NCI-H2081 treated with DMSO at 0.1 percent for 48 hours (cell line): ENCODE measurements at places on chromosomes 6 and 20.

GRCh38 chr6:70557998-70558397 lies 8.7 kb upstream of the SDHAF4 start:
- no peak for DNase-seq

DNA sequence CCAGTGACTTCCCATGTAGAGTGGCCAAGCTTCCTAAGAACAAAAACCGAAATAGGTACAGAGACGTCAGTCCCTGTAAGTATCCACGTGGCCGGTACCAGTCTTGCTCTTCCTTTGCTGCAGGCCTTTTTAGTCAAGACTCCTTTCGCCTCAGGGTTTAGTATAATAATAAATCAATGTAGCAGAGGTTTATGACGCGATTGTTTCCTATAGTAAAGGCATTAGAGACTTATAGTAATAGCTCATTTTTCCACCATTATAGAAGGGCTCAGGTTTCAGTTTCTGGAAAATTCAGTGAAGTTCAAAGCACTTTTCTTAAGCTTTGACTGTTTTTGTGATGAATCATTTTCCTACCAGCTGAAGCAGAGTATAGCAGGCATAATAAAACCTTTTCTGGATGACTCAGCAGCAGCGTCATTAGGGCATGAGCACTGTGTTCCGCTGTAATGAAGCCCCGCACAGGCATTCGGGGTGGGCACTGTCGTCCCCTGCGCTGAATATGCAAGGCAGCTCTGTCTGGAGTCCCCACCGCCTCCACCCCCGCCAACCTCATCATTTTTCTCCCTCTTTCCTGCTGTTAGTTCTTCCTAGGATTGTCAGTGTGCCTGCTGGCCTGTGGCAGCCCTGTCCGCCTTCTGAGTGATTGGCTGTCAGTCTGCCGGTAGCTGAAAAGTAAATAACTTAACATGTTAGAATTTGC lies 51.3 kb downstream of the PTPN1 start:
- DNase-seq = no peak

DNA sequence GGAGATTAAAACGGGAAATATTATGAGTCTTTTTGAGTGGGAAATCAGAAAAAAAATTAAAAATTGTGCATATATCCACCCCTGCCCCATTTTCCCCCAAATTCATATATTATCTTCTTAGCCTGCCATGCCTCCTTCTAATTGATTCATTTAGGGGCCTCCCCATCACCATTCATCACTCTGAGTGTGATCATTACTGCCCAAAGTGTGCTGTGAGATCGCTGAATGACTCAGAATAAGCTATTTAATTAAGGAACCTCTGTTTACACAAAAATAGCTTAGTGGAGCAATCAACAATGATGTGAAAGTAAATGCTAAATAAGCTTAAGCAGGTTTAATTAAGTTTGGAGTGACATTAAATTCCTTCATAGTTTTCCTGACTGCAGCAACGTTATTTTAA lies 645.5 kb downstream of the GRIK2 start:
- no peak for DNase-seq

GRCh38 chr6:14726816-14727493 lies 518.9 kb upstream of the JARID2 start:
- no peak for DNase-seq

DNA sequence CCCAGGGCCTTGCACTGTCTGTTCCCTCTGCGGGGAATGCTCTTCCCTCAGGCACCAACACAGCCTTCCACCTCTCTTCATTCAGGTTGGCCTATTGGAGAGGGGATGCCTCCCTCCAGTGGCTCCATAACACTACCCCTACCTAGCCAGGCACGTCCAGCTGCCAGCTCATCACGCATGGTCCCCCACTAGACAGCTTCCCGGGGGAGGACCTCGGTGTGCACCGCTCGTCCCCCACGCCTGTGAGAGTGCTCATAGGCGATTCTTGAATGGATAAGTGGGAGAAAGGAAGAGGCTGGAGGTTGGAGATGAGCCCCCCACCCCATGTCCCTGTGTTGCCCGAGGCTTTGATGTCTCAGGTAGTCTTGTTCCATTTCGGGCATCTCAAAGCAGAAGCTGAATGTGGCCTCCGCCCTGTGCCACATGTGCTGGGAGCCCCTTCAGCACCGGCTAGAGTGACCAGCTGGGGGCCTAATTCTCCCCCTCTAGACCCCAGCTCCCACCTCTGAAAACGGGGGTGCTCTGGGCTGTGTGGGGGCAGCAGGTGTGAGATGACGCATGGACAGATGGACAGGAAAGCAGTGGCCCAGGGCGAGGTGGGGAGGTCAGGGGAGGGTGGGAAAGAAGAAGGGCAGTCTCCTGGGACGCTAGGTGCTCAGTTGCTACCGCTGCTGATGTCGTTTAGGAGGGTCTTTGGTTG lies 333.0 kb downstream of the TAF4 start:
- no peak for DNase-seq

GRCh38 chr6:151822252-151823111 lies 15.0 kb downstream of the ESR1 start:
- DNase-seq = no peak

- DNase-seq = no peak
Observed at GRCh38 chr6:141451511-141452353, 681.0 kb upstream of the GJE1 start.

DNA sequence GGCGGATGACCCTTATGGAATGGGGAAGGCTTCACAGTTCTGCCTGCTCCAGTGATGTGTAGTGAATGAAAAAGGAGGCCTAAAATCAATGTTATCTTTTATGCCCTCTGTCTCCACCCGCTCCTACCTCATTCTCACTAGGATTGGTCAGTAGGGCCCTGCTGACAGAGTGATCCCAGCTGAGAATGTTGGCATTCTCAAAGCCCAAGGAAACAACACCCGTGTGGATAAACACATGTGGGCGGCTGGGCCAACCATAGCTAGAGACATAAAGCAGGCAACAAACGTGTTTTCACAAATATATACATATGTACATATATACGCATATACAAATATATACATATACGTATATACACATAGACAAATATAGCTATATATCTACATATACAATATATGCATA lies 4.5 kb downstream of the RIPK1 start:
- DNase-seq = no peak

DNA sequence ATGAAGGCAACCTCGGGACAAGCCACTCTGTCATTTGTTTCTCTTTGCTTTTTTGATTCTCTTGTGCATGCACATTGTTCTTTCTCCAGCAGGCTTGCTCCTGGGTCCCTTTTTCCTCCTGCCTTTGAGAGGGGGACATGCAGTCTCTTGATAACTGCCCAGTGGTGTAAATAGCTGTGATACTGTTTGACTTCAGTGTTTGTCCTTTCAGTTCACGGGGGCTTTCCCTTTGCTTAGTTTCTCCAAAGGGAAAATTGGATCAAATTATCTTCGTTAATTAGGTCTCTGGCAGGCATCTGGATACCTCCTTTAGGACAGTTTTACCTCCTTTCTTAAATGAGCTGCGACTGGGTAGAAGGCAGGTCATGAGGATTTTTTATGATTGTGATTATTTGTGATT lies 41.5 kb downstream of the RALGAPB start:
- DNase-seq = no peak

DNA sequence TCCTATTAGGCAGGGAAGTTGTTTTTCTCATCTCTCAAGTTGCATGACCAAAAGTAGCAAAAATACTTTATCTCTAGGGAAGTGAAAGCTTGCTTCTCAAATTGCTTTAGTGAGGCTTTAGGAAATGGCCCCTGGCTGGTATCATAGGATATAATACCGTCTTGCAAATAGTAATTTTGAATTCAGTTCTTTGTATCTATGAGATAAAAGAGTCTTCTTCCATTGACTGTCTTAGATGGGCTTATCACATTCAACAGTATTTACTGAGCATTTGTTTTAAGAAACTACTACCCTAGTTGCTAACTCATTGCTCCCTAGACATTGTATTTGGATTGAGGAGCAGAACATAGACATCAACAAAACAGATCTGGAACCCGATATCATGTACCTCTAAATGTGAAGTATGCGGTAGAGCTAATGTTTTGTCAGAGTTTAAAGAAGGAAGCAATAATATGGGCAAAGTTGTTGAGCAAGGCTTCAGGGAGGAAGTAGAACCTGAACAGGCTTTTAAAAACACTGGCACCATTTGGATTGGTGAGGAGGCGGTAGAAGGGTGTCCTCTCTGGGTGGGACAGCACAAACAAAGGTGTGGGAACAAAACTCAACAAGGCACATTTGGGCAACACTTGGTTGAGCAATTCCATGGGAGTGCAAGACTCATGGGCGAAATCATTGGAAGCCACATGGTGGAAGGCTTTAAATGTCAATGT lies 101.5 kb downstream of the SGK1 start:
- no peak for DNase-seq

DNA sequence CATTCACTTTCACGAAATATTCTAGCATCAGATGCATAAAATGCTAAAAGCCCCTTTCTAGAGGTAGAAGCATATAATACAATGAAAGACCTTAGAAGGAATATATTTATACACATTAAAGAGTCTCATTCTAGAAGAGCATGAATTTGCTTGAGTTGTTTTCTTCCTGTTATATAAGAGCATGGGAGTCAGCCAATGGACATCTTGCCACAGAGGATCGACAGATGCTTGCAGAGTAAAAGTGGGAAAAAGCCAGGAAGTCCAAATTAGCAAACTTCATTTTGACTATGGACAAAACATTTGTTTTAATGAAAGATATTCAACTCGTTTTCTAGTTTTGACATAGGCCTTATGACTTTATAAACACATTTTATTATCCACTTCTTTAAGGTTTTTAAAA lies 44.2 kb upstream of the RIPPLY2 start:
- DNase-seq = no peak

- DNase-seq = no peak
Observed at GRCh38 chr20:62886709-62887058, 25.1 kb upstream of the TCFL5 start.

- DNase-seq = no peak
Observed at GRCh38 chr6:75896526-75896925, 147.5 kb downstream of the MYO6 start.

DNA sequence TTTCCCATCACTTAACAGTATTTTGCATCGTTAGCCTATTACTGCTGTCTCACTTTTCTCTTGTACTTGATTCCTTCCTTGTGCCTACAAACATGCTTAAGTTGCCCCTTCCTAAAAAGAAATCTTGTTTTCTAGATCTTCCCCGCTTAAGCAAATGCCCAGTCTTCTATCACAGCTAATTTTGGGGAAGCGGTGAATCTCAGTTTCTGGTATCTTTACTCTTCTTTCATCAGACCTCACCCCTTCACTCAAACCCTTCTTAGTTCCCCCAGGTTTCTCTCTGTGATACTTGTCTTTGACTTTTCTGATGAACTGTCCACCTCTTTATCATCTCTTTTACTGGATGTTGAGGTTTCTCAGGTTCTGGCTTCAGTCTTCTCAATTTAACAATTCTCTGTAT lies 14.2 kb downstream of the VAPB start:
- no peak for DNase-seq

DNA sequence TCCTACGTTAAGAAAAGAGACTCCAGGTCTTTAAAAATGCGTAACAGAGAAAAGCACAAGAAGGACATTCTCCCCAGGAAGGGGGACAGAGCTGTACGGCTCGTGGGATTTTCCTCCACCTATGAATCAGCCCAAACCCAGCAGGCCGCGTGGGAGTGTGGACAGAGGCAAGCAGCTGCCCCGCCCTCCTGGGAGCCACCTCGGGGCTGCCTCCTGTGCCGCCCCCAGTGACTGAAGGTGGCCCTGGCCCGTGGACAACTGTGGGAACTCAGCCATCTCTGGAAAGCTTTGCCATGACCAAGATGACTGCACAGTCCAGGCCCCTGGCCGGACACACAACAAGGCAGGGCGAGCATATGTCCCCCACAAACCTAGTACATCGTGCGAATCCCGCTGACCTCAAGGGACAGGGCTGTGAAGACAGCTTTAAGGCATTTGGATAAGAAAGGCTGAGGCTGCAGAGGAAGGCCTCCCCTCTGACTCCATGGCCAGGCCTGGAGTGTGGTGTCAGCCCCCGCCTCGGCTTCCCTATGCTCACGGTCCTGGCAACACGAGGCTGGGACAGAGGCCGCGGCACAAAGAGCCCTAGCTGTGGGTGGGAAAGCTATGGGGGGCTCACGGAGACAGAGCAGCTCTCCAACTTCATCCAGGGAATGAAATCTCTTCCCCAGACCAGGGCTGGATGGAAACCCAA lies 26.9 kb downstream of the PXDC1 start:
- DNase-seq = no peak

GRCh38 chr20:60283281-60283680 lies 325.1 kb downstream of the CDH26 start:
- DNase-seq = no peak

DNA sequence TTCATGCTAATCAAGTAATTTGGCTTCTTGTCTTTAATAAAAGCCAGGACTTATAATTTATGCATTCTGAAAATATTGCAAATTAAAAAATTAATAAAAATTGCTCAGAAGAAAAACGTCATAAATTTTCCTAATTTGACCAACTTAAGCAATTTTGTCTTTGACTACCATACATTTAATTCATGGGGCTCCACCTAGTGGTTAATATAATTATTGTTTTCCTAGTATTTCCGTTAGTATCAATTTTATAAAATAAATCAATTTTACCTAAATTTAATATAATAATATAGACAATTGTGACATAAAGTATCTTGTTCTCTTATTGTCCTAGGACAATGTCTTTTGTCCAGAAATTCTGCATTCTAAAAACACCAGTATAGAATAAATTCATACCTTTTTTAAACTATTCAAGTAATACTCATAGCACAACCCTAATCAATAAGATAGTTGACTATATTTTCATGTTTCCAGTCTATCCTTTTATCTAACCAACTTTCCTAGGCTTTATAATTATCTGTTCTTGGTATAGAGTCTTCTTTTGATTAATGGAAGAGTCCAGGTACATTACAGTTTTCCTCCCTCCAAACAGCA lies 319.9 kb downstream of the TRDN start:
- no peak for DNase-seq

DNA sequence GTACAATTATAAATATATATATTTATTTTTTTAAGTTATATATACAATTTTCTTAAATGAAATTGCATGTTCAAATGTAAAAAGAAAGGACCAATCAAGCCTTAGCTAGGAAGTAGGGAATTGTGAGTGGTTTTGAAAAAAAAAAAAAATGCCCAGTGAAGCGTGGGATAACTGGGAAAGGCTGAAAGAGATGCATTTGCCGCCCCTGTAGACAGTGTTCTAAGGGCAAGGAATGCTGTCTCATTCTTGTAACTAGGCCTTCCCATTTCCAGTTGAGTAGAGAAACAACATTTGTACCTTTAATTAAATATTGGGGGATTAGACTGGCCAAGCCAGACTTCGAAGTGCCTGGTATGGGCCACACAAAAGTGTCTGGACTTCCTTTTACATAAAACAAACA lies 430.1 kb upstream of the SLC35B3 start:
- DNase-seq = no peak

GRCh38 chr6:170063851-170064602 lies 226.9 kb downstream of the DLL1 start:
- no peak for DNase-seq

DNA sequence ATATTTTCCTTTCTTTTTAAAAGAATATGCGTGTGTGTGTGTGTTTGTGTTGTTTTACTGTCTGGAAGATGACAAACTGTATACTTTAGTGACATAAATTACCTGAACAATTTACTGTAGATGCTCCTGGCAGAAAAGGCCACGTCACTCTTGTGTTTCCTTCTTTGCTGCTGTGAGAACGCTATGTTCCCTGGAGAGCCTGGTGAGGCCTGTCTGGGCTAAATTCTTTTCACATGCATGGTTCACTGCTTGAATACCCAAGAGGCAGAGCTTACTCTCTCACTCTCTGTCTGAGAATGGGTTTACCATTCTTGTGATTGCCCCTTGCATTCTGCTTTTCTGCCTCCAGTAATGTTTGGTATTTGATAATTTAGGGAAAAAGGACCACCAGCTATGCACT lies 64.3 kb downstream of the EDN1 start:
- no peak for DNase-seq

- no peak for DNase-seq
Observed at GRCh38 chr6:119449331-119450156, 100.0 kb upstream of the MAN1A1 start.

- DNase-seq = no peak
Observed at GRCh38 chr6:44332585-44332984, 9.9 kb upstream of the SPATS1 start.
